ENCODE measurements at places on chromosomes 3 and 15.

GRCh38 chr3:137642831-137643230 is 121.3 kb upstream of the SOX14 start:
- no peak for DNase-seq

DNA sequence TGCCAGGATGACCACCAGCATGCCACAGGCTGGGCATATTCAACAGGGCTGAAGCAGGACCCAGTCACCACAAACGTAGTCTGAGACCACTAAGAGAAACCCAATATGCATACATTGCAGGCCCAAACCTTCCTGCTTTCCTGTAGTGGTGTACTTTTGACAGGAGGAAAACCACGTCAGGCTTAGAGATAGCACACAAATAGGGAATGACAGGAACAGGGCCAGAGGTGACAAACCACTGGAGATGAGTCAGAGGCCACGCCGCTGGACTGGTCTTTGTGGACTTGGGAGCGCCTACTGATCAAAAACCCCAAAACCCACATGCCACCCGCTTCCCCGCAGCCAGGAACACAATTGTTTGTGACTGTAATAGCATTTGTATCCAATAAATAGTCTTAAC is 3.6 kb upstream of the EFCAB12 start:
- DNase-seq, result no peak

DNA sequence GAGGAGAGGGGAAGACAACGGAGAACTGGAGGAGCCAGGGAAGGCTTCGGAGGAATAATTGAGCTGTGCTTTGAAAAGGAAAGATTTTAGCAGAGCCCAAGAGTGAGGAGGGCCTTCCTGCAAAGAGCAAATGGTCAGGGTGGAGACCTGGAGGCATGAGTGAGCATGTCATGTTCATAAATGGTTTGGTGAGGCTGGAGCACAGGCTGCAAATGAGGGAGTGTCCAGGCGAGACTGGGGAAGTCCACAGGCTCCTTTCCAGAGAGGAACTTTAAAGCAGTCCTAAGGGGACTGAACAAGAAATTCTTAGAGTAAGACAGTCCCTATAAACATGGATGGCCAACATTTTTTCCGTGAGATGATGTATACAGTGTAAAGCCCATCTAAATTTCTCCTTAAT is 108.8 kb downstream of the THSD4 start:
- DNase-seq, result no peak

- DNase-seq, result no peak
Observed at GRCh38 chr3:120472121-120472844, 21.5 kb upstream of the FSTL1 start.

DNA sequence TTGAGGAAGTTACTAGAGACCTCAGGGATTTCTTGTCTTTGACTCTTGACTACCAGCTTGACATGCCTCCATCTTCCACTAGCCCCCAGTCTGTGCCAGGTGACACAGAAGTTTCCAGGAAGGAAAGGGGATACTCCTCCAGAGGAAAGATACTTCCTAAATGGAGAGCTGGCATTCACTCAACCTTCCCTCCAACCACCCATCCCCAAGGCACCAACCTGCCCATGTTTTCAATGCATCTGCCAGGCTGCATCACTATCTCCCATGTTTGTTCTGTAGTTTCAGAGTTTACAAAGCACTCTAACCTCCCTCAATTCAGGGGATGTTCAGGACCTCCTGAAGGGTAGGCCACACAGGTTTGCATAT is 198.4 kb upstream of the LPP start:
- DNase-seq, result no peak

- DNase-seq, result no peak
Observed at GRCh38 chr3:128318275-128318941, 148.3 kb downstream of the DNAJB8 start.

GRCh38 chr15:42499858-42500609 is 4.6 kb downstream of the SNAP23 start:
- no peak for DNase-seq

DNA sequence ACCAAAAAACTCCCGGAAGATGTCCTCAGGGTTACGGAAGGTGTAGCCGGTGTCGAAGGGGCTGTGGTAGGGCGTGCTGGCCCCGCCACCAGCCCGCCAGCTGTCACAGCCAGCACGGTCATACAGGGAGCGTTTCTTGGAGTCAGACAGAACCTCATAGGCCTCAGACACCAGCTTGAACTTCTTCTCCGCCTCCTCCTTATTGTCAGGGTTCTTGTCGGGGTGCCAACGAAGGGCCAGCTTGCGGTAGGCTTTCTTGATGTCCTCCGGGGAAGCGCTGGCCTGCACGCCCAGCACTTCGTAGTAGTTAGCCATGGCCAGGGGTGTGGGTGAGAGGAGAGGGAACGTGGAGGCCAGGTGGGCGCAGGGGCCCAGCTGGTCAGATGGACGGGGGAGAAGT is 3.8 kb downstream of the DNAJB8 start:
- no peak for DNase-seq

GRCh38 chr3:119227070-119227850 is 13.4 kb downstream of the B4GALT4 start:
- DNase-seq, result no peak
